ENCODE measurements at places on chromosomes 6 and 20.

GRCh38 chr6:151869345-151869744, 61.9 kb downstream of the ESR1 start:
- no peak for DNase-seq

- no peak for DNase-seq
Measured at GRCh38 chr6:23705697-23706096, 420.3 kb upstream of the NRSN1 start.

- no peak for DNase-seq
Measured at GRCh38 chr20:25675161-25675560, 21.5 kb downstream of the ZNF337 start.

DNA sequence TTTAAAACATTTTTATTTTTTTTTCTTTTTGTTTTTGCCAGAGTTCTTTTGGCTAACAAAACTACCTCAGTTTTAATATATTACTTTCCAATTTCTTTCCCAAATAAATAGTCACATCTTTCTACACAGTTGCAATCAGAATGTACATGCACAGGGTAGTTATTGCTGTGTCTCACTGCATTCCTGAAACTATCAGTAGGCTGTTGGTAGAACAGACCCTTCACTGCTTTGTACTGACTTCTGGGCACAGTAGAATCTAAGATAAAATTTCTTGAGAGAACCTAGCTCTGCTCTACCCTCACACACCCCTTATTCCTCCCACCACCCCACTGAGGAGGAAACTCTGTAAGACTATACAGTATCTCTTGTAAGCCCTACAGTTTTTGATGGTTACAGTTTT, 19.9 kb downstream of the TPX2 start:
- no peak for DNase-seq

DNA sequence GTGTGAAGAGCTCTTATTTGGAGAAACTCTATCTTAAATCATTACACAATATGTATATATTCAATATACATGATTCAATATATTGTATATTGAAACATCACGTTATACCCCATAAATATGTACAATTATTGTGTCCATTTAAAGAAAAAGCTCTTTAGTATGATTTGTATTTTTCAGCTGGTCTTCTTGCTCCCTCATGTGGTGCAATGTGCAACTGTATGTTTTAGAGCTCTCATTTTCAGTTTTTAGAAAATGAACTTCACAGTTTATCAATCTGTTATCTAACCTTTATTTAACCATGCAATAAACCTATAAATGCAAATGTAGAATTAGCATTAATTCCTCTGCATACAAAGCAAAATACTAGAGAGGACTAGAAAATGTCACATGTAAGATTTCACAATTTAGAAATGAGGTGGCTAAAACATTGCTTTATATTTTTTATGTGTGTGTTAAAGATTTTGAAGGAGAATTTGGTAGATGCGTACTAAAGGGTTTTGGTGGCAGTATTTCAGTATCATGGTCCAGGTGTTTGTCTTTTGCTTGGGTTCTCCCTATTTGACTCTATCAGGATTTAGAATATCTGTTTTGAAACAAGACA, 167.1 kb downstream of the PHF3 start:
- DNase-seq, result no peak

Measured in KG1 (cell line).